Activated T-cell treated with anti-CD3 and anti-CD28 coated beads, Interleukin-2, amount 50 U/mL, for 24 hours (primary cell): ENCODE measurements at places on chromosomes 7 and 10.

- DNase-seq, result no peak
These were observed 52.8 kb upstream of the VWDE start for GRCh38 chr7:12456506-12456905.

DNA sequence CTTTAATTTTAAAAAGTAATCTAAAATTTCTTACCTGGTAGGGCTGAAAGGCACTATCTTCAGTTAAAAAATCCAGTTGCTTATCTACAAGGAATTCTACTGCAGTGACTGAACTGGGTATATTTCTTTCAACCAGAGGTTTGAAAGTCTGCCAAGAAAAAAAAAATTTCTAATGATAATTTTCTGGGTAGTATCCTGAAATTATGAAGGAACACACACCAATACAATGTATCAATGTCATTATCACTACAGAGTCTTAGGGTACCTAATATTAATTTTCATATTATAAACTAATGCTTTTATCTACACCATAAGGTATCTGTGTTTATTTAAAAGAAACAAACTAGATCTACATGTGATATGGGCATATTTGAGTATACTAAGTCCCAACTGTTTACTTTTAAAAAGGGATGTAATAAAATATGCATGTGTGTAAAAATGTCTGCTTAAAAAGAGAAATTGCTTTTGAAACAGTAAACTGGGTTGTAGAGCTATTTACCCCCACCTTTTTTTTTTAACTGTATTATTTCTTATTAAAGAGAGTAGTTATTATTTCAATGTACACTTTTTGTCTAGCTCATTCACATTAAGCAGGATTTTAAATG is 131.6 kb downstream of the NRBF2 start:
- no peak for DNase-seq

DNA sequence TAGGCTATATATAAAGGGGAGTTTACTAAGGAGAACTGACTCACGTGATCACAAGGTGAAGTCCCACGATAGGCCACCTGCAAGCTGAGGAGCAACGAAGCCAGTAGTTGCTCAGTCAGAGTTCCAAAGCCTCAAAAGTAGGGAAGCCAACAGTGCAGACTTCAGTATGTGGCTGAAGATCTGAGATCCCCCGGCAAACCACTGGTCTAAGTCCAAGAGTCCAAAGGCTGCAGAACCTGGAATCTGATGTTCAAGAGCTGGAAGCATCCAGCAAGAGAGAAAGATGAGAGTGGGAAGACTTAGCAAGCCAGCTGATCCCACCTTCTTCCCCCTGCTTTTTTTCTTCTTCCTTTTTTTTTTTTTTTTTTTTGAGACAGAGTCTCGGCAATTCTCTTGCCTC is 27.0 kb upstream of the GSDME start:
- no peak for DNase-seq

- DNase-seq, result no peak
These were observed 72.7 kb downstream of the SEM1 start for GRCh38 chr7:96636979-96637378.

DNA sequence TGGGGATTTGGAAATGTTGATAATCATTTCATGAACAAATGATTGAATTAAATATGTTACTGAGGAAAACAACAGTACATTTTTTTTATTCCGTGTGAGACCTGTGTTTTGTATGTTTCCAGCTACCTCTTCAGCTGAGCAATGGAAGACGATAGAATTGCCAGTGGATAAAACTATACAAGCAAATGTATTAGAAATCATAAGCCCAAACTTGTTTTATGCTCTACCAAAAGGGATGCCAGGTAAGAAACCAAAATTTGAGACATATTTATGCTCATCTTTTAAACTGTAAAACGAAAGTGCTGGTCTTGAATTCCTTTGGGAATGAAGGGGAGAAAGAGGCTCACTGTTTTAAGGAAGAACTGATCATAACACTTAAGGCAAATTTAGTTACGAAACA is 17.8 kb upstream of the VWA2 start:
- no peak for DNase-seq

DNA sequence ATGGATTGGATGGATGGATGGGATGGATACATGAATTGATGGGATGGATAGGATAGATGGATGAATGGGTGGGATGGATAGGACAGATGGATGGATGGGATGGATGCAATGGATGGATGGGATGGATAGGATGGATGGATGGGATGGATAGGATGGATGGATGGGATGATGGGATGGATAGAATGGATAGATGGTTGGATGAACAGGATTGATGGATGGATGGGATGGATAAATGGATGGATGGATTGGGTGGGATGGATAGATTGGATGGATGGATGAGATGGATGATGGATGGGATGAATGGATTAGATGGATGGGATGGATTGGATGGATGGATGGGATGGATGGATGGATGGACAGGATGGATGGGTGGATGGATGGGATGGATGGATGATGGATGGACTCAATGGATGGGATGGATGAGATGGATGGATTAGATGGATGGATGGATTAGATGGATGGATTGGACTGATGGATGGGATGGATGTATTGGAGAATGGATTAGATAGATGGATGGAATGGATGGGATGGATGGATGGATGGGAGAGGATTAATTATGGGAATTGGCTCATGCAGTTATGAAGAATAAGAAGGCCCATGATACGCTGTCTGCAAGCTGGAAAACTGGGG is 136.4 kb downstream of the ADAM12 start:
- DNase-seq, result no peak

DNA sequence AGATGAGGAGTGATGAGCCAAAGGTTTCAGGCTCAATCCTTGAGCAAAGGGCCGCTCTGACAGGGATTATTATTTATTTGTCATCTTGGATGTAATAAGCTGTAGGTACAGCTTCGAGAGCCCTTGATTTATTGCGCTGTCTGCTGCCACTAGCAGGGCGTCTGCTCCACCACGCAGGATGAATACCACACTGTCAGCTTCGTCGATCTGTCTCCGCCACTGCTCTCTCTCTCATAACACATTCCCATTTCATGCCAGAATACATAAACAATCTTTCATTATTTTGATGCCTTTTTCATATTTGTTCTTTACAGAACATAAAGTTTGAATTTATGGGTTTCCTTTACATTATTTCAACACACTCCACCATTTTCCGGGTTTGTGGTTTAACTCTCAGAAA is 276.6 kb downstream of the LRMDA start:
- no peak for DNase-seq

DNA sequence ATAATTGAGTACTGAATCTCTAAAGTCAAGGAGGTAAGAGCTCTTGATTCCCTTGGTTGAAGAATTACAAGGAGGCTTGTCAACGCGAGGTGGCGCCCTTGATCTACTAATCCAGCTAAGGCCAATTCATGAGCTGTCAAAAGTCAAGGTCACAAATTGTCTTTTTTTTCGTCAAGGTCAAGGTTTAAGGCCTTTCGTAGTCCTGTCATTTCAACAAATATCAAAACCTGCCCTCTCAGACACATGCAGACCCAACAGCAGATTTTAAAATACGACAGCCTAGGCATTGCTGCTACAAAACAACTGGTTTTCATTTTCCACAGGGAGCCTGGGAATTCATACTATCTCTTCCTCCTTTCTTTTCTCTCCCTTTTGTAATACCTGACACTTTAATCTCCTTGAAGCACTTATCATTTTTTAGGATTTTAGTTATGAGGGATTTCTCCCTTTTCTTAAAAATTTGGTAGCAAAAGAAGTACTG is 3.6 kb downstream of the HOXA13 start:
- DNase-seq, result peak; percentile 88

DNA sequence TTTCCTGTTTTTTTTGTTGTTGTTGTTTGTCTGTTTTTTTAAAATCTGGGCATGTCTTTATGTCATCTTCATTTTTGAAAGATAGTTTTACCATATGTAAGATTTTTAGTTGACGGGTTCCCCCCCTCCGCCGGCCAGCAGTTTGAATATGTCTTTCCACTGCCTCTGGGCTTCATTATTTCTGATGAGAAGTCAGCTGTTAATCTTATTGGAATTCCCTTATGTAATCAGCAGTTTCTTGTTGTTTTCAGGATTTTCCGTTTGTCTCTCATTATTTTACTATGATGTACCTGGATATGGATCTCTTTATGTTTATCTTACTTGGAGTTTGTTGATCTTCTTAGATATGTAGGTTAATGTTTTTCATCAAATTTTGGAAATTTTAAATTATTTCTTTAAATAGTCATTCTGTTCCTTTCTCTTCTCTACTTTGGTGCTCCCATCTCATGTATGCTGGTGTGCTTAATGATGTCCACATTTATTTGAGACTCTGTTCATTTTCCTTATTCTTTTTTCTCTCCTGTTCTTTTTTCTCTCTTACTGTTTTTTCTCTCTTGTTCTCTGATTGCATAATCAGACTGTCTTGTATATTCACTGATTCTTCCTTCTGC is 9.7 kb downstream of the EXOC6 start:
- DNase-seq, result no peak
